ENCODE measurements at places on chromosomes 12 and 14. TPM values are rescaled to one million over a fixed set of nuclear protein-coding genes. Genes with fewer than 3 reads are reported as not detected.
A peak's percentile ranks its signal among the peaks of the same experiment; 100 is the strongest.

DNA sequence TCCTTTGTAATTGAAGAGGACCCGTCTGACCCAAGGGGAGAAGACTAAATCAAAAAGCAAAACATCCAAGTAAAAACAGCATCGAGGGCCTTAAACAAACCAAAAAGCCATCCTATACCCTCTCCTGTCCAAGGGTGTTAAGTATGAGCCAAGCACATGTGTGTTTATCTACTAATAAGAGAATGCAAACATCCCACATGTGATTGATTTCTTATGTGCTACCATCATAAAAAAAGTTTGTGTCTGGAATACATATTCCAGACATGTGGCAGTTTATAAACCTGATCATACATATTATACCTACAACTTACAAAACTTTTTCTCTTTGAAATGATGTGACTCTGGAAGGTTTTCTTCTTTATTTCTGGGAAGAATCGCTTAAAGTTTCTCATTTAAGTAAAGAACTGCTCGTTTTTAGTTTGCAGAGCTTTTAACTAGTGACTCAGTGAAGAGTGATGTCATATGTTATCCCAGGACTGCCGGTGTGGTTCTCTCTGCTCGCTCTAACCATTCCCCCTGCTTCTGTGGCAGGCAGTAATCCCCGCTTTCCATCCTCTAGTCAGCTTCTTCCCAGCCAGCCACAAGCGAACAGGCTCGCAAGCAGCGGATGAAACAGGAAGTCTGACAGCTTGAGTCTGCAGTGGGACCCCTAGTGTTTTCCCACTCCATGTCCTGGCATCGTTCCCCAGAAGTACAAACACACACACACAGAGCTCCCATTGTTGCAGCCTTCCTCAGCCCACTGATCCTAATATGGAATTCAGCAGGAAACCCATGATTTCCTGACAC is 431 bp upstream of the RHOJ start:
- peak; percentile 81 for DNase-seq

DNA sequence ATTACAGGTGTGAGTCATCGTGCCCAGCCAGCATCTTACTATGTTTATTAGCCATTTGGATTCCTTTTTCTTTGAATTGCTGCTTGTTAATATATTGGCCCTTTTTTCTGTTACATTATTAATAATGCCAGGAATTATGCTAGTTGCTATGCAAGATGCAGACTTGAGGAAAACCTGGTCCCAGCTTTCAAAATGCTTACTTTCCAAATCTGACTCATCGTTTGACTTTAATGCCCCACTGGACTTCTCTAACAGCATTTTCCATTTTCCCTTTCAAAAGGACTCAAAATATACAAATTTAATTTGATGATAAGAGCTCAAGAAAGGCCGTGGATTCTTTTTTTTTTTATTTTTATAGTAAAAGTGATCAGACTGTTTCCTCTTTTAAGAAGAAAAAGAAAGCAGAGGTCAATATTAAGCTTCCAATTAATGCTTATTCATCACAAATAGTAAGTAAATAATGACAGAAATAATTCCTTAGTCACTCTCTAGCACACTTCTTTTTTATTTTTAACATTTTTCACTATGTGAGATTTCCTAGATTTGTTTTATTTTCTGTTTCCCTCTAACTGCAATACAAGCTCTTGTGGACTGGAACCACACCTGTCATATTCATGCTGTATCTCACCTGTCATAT is 146.1 kb upstream of the FGD4 start:
- DNase-seq: no peak

GRCh38 chr12:67145692-67146091 is 123.5 kb upstream of the CAND1 start:
- DNase-seq: no peak

DNA sequence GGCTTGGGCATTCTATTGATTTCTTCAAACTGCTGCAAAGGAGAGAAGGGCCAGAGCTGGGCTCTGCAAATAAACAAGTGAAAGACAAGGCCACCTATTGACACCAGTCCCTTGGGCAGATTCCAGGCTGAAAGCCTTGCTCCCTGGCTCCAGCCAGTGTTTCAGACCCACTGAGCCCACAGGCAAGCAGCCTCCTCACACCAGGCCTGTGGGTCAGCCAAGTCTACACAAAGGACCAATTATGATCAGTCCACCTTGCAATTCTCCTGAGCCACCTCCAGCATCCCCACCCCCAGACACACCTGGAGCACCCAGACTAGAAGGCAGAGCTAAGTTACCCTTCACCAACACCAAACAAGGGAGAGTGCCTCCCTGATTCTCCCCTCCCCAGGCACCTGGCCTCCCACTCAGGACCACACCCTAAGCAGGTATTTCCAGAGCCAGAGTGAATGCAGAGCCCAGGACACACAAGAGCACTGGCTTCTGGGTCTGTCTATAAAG is 13.8 kb downstream of the ACTN1 start:
- peak; percentile 54 for DNase-seq

DNA sequence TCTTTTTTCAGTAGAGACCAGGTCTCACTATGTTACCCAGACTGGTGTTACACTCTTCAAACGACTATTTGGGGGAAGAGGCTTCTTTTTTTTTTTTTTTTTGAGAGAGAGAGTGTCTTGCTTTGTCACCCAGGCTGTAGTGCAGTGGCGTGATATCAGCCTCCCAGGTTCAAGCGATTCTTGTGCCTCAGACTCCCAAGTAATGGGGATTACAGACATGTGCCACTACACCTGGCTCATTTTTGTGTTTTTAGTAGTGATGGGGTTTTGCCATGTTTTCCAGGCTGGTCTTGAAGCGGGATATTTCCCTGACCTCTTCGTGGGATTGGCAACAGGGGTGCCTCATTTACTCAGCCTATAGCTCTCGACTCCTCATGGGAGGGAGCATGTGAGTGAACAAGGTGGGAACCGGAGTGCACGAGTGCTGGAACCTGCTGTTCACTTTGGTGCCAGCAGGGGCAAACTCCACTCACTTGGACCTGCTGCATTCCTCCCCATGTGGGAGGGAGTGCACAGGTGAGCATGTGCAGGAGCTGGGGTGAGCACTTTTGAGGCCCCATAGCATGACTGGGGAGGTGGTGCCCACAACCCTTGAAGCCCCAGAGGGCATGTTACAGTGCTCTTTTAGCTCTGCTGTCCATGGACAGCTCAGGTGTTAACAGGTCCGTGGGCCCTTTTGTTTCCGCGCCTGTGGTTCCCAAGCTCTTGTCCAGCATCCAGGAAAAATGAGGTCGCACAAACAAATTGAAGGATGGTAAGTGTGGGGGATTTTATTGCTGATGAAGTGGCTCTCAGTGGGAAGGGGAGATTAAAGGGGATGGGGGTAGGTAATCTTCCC is 79.1 kb upstream of the HECTD1 start:
- DNase-seq: no peak

DNA sequence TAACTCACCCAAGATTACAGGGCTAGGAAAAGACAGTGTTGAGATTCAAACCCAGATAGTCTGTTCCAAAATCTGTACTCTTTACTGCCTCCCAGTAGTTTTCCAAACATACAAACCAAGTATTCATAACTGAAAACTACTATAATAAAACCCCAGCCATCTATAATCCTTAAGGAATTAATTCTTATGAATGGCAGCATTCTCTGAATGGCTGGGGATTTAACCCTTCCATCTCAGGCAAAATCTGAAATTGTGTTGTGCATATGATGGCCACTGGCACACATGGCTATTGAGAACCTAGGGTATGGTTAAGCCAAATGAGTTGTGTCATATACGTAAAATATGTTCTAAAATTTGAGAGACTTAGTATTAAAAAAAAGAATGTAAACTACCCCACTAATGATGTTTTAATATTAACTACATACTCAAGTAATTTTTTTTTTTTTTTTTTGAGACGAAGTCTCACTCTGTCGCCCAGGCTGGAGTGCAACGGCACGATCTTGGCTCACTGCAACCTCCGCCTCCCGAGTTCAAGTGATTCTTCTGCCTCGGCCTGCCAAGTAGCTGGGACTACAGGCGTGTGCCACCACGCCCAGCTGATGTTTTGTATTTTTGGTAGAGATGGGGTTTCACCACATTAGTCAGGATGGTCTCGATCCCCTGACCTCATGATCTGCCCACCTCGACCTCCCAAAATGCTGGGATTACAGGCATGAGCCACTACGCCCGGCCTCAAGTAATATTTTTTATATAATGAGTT is 16.7 kb downstream of the PPP1R13B start:
- no peak for DNase-seq

- DNase-seq: no peak
These were observed at the start of gene PTPRO for GRCh38 chr12:15322164-15323061. Gene PTPRO, plus strand, starts transcription at chr12:15322508.

DNA sequence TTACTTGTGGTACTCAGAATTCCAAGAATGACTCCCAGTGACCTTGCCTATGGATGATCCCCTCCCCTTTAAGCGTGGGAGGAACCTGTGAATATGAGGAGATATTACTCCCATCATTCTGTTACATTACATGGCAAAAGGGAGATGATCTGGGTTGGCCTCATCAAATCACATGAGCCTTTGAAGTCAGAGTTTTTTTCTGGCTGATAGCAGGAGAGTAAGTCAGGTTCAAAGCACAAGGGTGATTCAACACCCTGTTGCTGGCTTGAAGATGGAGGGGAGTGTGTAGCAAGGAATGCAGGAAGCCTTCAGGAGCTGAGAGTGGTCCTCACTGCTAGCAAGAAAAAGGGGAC is 9.1 kb upstream of the MDM2 start:
- DNase-seq: no peak

GRCh38 chr12:18723752-18724151 is 14.1 kb downstream of the PLCZ1 start:
- DNase-seq: no peak

GRCh38 chr14:74841230-74842207 is 34.4 kb downstream of the PROX2 start:
- no peak for DNase-seq

DNA sequence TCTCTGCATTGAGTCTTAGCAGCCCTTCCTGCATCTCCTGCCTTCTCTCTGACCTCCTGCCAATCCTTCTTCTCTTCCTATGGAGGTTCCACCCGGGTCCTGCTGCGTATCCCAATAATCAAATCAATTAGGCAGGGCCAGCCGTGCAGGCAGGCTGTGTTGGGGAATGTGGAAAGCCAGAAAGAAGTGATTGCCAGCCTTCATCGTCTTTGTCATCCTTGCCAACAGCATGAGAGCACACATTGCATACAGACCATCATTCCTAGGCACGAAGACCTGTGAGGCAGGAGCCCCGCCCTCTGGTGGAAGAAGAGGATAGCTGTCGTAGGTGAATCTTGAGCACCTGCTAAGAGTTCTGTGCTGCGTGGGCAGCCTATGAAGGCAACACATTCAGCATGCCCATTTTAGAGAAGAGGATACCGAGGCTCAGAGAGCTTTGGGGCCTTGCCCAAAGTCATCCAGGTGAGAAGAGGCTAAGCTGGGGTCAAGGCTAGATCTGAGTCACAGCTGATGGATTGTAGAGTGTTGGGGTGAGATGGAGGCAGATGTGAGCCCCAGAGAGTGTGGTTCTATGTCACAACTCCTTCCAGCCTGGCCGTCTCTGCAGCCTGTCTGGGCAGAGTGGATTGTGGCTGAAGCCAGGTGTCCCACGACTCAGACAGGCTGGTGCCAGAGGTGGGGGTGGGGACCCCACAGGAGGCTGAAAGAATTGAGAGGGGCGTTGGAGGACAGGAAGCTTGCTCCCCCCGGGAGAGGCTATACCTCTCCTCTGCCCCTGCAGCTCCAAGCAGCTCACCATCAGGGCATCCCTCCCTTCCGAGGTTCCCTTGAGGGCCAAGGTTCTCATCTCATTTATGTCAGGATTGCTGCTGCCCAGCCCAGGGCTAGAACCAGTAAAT is 12.7 kb downstream of the C14orf132 start:
- no peak for DNase-seq

- no peak for DNase-seq
These were observed 181.2 kb downstream of the PRKCH start for GRCh38 chr14:61502459-61503093.

GRCh38 chr12:63922474-63922873 is 78.0 kb downstream of the SRGAP1 start:
- DNase-seq: no peak

GRCh38 chr14:99413911-99414310 is 66.7 kb downstream of the SETD3 start:
- no peak for DNase-seq

DNA sequence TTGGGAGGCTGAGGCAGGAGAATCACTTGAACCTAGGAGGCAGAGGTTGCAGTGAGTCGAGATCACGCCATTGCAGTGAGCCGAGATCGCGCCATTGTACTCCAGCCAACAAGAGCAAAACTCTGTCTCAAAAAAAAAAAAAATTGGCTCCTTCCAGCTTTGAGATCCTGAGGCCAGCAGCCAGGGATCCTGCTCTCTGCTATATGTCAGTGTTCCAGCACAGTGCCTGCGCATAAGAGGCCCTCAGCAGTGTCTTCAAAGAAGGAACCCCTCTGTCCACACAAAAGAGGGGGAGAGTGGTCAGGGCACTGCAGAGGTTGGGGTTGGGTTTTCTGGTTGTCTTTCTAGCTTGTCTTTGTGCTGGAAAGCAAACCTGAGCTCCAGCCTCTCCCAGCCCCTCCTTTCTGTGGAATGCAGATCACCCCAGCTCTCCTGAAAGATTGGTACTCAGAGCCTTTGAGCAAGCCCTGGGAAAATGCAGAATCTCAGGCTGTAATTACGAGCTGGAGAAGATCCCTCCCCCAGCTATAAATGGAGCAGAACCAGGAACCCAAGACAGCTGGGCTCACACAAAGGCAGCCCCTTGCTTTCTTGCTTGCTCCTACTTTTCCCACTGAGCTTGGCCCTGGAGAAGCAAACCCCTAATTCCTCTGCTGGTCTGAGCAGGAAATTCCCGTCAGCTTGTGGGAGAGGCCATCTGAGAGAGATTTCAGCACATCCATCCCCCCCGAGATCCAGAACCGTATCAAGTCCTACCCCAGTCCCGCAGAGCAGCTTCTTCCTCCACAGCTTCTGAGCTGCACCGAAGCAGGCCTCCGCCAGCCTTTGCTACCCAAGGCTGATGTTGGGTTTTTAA is 205.7 kb downstream of the ZFP36L1 start:
- no peak for DNase-seq

- DNase-seq: peak; percentile 77
These were observed 65.8 kb upstream of the SLC8A3 start for GRCh38 chr14:70254476-70254961.

Gene NTS
- not detected for total RNA-seq

Gene PLEKHG7
- not detected for total RNA-seq

Gene GPN3
- total RNA-seq: 20.6 TPM

Gene GALNT8
- total RNA-seq: 4.7 TPM

Gene PIWIL1
- total RNA-seq: not detected

Gene ZFHX2
- total RNA-seq: 4.0 TPM

Gene MAP3K9
- total RNA-seq: 1.5 TPM

Gene OR6C76
- not detected for total RNA-seq

Gene SLC5A8
- total RNA-seq: not detected

Gene SLC10A1
- total RNA-seq: not detected

Gene C12orf56
- not detected for total RNA-seq

Gene RAD9B
- total RNA-seq: 2.2 TPM

Gene MYF6
- total RNA-seq: not detected

Gene MDGA2
- total RNA-seq: 0.15 TPM
